Occipital lobe (tissue), 3 donors: ENCODE measurements at places on chromosomes 2 and 18.

DNA sequence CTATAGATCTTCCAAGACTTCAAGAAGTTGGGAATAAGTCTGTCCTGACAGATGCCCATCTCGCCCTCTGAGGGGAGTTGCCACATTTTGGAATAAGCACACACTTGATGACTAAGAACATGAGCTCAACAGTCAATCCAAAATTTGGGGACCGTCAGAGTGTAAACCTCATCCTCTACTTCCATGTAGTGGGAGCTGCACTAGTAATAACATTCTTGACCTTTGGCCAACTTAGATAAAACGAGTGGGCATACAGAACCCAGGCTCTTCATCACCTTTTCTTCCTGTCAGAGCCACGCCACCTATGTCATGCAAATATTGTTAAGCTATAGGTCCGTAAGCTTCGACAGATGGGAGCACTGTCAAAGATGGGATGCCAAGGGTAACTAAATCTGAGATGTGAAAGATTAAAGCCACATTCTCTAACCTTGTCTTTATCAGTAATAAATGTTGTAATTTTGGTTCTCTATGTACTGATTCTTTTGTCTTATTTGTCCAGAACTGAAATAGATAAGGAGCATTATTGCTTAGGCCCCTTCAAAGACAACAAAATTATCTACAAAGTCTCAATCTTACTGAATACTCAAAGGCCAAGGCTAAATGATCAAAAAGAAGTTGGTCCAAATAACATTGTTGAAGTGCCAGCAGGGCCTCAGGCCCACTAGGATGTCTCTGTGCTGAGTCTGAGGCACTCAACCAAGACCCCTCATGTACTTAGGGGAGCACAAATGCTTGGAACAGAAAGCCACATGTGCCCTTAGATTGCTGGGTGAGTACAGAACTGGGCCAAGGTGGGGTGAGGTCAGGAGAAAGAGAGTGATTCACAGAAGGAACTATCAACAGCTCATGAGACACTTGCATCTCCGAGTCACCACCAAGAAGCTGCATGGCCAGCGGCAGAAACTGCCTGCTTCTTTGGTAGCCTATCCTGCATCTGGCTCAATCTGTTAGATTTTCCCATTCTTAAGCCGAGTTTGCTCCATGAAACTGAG lies 15.0 kb downstream of the CDH2 start:
- no peak for DNase-seq

DNA sequence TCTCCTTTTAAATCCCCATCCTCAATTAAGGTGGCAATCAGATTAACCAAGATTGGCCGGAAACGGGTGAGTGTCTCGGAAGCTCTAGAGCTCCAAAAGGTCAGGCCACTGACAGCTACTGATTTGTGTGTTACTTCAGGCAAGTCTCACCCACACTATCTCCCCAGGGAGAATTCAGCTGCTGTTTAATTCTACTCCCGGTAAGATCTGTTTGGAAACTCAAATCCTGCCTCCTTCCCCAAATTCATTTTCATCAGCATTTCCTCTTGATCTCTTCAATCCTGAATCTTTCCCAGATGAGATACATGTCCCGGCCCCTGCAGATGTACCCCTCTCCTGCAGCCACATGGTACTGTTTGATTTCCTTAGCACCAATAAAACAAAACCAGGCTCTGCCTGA lies 34.9 kb downstream of the EFR3B start:
- no peak for DNase-seq

GRCh38 chr2:176066645-176067588 lies 16.8 kb downstream of the EVX2 start:
- no peak for DNase-seq

- no peak for DNase-seq
Measured at GRCh38 chr2:232831496-232831895, 38.6 kb upstream of the SNORC start.

GRCh38 chr2:169495310-169495928 lies 14.1 kb upstream of the KLHL41 start:
- DNase-seq: no peak
